Renal cortex interstitium (tissue), 15 donors: ENCODE measurements at places on chromosomes 4 and X. TPM values are rescaled to one million over a fixed set of nuclear protein-coding genes. Genes with fewer than 3 reads are reported as not detected.
A peak's percentile ranks its signal among the peaks of the same experiment; 100 is the strongest.

- DNase-seq, result no peak
Measured at GRCh38 chr4:38609614-38610013, 54.4 kb upstream of the KLF3 start.

GRCh38 chrX:33188881-33189280 lies 22.5 kb downstream of the DMD start:
- DNase-seq, result no peak

DNA sequence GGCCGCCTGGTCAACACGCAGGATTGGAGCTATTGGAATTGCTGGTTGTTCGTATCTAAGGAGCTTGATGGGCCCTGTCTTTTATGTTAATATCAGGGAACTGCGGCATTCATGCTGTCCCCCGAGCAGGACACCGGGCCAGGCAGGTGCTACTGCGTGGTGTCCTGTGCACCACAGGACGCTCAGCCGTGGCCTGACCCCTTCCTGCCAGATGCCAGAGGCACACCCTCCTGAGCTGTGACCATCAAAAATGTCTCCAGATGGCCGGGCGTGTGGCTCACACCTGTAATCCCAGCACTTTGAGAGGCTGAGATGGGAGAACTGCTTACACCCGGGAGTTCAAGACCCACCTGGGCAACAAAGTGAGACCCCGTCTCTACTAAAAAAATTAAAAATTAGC lies 32.1 kb downstream of the ABLIM2 start:
- DNase-seq, result no peak

DNA sequence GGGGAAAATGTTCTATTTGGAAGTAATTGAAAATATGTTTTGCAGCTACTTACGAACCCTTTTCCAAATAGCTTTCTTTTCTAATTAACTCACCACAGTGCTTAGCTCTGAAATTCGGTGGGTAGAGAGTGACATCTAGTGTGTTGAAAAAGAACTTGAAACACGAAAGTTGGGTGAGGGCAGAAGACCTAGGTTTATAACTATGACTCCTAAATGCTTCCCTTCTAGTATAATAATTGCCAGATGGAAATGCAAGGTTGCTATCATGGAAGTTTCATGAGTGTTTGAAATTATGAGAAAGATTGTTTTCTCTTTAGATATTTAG lies 77.3 kb upstream of the NOCT start:
- peak; percentile 44 for DNase-seq

- DNase-seq, result no peak
Measured at GRCh38 chr4:3269105-3269927, 20.4 kb downstream of the MSANTD1 start.

- DNase-seq, result no peak
Measured at GRCh38 chrX:129318375-129318774, 204.9 kb downstream of the SMARCA1 start.

GRCh38 chrX:119266364-119266995 lies 30.4 kb downstream of the PGRMC1 start:
- DNase-seq, result no peak

DNA sequence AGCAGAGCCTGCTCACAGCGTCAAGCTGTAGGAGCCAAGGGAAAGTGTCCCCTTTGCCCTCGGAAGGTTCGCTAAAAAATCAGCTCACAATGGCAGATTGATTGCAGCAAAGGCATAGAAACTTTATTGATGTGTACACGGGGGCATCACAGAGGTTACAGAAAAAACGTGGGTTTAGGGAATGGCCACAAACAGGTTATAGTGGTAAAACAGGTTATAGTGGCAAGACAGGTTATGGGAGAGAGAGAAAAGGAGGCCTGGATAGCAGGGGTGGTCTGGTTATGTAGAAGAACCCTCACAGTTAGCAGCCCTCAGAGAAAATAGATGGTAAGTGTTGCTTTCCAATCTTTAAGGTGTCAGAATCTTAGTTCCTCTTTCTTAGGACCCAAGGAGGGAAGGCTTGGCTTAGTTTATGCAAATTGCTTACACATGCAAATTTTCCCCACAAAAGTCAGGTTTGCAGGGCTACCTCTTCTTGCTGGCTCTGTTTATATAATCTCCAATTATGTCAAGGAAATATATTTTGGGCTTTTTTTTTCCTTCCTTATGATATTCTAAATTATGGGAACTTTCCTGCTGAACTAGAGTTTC lies 113.7 kb downstream of the BMP15 start:
- DNase-seq, result no peak

GRCh38 chr4:122614621-122615020 lies 6.2 kb downstream of the IL21 start:
- no peak for DNase-seq

DNA sequence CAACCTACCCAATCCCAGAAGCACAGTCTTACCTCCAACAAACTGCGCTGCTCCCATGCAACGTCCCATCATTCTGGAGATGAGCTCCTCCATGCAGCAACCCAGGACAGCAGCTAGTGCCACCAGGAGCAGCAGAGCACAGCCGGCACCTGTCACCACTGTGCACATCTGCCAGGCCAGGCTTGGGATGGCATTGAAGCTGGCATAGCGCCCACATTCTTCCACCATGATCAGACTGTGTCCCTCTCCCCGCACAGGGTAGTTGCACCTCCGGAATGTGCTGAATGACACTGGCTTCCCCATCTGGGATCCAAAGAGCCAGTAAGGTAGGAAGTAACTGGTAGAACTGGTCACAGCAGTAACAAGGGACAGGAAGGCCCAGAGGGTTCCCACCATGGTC lies 8.8 kb downstream of the LHFPL1 start:
- no peak for DNase-seq

DNA sequence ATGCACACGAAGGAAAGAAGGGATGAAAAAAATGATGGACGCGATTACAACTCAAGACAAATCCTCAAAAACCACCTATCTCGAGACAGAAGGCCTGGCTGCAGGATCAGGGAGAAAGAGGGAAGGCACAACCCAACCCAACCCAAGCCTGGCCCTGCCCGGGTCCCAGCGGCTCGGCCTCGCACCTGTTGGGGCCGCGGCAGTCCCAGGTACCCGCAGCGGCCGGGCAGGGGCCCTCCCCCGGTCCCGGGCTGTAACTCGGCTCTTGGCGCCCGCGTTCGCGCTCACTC lies 464 bp downstream of the RASGEF1B start:
- DNase-seq, result no peak

DNA sequence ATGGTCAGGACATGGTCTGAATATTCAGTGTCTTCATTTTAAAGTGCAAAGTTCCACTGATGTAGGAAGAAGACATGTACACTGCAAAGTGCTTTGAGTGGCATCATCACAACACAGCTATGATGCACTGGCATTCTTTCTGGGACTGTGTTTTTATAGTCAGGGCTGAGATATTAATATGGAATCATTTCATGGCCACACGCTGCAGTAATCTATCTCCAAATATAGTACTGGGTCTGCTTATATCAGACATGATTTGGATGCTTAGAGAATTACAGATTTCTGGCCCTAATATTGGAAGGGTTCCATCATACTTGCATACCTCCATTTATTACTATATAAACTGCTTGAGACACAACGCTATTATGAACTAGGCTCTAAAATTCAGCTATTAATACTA lies 1170.9 kb downstream of the NLGN4X start:
- DNase-seq, result no peak

- no peak for DNase-seq
Measured at GRCh38 chr4:66294638-66295037, 624.3 kb upstream of the EPHA5 start.

GRCh38 chrX:107880054-107880610 lies 54.5 kb downstream of the MID2 start:
- DNase-seq, result no peak

DNA sequence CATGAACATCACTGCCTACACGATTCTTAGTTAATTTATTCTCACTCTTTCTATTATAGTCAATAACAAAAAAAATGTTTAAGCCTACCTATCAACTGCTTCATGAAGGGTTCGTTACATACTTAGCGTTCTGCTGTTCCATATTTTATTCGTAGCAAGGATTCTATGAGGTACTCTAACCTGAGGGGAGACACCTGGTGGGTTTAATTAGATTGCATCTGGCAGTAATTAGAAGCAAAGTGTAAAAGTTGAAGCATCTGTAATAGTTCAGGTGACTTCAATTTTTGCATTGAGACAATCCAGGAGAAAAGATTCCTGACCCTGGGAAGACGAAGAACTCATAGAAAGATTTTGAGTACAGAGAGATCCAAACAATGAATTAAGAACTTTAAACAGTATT lies 1655.8 kb upstream of the TENM3 start:
- no peak for DNase-seq

- no peak for DNase-seq
Measured at GRCh38 chr4:140637836-140638235, 69.1 kb upstream of the UCP1 start.

GRCh38 chr4:100391863-100392262 lies 126.0 kb downstream of the EMCN start:
- DNase-seq, result no peak

- peak; percentile 7 for DNase-seq
Measured at GRCh38 chrX:84186603-84187532, 1.1 kb downstream of the RPS6KA6 start.

GRCh38 chrX:153477364-153477857 lies 7.0 kb upstream of the HAUS7 start:
- DNase-seq, result no peak

DNA sequence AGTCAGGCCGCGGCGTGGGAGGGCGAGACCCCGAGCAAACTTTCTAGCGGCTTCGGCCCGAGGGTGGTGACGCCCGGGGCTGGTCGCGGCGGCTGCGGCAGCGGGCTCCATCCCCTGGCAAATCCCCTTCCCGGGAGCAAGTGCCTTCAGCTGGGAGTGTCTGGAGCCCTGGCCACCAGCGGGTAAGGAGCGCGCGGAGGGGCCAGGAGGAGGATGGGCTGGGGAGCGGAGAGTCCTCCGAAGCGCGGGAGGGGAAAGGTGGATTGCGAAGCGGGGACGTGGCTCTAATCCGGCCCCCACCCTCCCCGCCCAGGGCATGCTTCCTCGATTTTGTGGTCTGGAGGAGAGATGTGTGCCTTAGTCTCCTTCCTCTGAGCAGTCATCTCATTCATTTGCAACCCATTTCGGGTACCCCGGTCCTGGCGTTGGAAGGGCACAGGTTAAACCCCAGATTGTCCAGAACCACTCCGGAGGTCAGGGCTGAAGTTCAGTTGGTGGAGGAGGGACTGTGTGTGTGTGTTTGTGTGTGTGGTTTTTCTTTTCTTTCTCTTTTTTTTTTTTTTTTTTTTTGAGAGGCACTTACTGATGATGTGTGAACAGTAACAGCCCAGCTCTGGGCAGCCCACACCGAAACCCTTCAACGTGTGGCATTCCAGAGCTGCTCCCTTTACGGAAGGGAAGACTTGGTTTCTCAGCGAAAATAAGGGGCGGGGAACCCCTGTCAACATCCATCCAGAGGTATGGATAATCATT lies 516 bp downstream of the SGMS2 start:
- peak; percentile 35 for DNase-seq

DNA sequence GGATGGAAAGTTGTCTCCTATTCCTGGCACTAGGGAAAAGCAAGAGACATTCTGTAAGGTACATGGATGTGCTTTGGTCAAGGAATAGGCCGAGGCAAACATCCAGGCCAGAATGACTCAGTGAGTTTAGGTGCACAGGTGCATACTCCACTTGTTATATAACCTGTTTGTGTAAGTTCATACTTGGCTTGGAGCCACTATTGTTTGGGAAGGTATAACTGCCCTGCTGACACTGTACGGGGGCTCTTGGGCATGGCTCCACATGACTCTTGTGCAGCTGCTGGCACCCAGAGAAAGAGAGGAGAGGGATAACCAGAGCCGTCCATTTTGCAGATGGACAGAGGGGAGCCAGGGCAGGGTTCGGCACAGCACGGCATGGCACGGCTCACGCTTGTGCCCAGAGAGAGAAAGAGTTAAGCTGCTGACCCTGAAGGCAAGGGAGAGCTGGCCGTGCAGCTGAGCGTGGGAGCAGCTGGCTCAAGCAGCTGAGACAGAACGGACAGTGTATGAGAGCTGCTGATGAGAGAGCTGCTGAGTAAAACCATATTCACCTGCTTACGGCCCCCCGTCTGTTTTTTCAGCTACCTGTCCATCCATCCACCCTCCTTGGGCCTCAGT lies 98.0 kb downstream of the SLC2A9 start:
- no peak for DNase-seq

DNA sequence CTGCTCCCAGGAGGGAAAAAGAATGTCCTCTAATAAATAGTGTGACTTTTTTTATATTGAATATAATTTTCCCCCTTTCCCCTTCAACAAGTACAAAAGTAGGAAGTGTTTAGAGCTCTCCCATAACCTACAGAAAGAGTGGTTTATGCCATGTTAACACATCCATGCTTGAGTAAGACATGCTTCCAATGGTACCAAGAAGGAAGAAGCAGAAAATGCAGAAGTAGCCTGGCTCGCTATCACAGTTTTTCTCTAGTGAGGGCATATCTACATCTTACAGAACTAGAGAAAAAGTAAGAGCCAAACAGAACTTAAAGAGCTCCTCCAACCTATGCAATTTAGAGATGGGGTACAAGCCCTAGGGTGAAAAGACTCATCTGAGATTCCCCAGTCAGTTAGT lies 82.5 kb downstream of the ARHGEF9 start:
- no peak for DNase-seq

- DNase-seq, result no peak
Measured at GRCh38 chr4:31351695-31352094, 631.5 kb downstream of the PCDH7 start.

The GAGE12J gene
- not detected for polyA plus RNA-seq

The ZNF330 gene
- 64.0 TPM for polyA plus RNA-seq

The FGF13 gene
- polyA plus RNA-seq, result 24.4 TPM

The BTK gene
- polyA plus RNA-seq, result 4.0 TPM

The REPS2 gene
- polyA plus RNA-seq, result 11.8 TPM

The IGBP1 gene
- 91.1 TPM for polyA plus RNA-seq

The GPC4 gene
- 19.2 TPM for polyA plus RNA-seq
